ENCODE measurements at places on chromosomes 12 and 14. TPM values are rescaled to one million over a fixed set of nuclear protein-coding genes. Genes with fewer than 3 reads are reported as not detected.

Gene TMTC2
- 5.1 TPM for total RNA-seq

Gene PRH1
- total RNA-seq: 9.7 TPM

Gene CCDC184
- total RNA-seq: 0.65 TPM

DNA sequence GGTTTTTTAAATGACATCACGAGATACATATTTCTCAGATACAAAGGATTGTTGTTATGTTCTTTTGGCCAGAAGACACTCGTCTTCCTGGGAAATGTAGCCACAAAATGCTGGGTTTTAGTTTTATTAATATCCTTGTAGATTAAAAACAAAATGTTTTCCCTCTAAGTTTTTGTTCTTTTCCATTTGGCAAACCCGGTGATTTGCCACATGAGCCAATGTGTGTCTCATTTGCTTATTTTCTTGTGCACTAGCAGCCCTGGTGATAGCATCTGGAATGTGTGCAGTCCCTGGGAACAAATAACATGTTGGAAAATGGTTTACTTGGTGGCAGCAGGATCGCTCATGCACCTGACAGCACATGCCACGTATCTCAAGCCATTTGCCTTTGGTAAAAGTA, 61.0 kb downstream of the HMGA2 start:
- peaks cover 23% of the 10 kb centered on the region for H3K27me3 ChIP-seq
- no peak overlapping the region for H3K4me3 ChIP-seq
- no peaks in the 10 kb centered on the region for H3K36me3 ChIP-seq
- H3K4me1 ChIP-seq: no peaks in the 10 kb centered on the region

GRCh38 chr12:54521293-54522060, 23.9 kb downstream of the NCKAP1L start:
- H3K27me3 ChIP-seq: no peaks in the 10 kb centered on the region
- H3K4me1 ChIP-seq: peaks cover 14% of the 10 kb centered on the region
- no peak overlapping the region for H3K4me3 ChIP-seq
- no peak overlapping the region for H3K27ac ChIP-seq
- H3K36me3 ChIP-seq: peaks cover 94% of the 10 kb centered on the region
- no peak for DNase-seq

- peaks cover 28% of the 10 kb centered on the region for H3K4me1 ChIP-seq
- H3K27me3 ChIP-seq: peaks cover 50% of the 10 kb centered on the region
- H3K4me3 ChIP-seq: peak overlapping the region; percentile 33
- no peak for DNase-seq
- H3K27ac ChIP-seq: no peak overlapping the region
These were observed 687 bp downstream of the ASIC1 start for GRCh38 chr12:50057896-50058670.

DNA sequence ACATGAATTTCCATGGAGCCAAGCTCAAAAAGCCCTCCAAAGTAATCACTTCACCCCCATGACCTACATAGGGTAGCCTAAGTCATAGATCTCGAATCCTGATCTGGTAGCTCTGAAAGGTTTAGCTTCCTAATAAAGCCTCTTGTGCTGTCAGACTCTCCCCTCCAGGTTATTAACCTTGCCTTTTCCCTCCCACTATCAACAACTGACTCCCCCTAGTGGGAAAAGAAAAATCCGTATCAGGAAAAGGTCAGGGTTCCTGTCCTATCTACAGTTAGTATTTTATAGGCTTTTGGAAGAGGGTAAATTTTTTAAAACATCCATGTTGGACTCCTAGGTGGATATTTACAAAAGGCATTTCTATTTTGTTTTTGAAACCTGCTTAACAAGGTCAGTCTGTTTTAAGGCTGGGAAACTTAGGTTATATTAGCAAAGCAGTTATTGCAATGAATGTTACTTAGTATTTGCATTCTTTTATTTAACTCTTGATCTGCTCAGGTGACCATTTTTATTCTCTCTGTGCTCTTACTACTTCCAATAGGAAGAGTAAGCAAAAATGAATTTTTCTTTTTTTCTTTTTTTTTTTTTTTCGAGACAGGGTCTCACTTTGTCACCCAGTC, 8.0 kb downstream of the YY1 start:
- H3K4me3 ChIP-seq: no peak overlapping the region
- no peaks in the 10 kb centered on the region for H3K27me3 ChIP-seq
- DNase-seq: no peak
- no peak overlapping the region for H3K27ac ChIP-seq
- H3K4me1 ChIP-seq: peaks cover 63% of the 10 kb centered on the region

DNA sequence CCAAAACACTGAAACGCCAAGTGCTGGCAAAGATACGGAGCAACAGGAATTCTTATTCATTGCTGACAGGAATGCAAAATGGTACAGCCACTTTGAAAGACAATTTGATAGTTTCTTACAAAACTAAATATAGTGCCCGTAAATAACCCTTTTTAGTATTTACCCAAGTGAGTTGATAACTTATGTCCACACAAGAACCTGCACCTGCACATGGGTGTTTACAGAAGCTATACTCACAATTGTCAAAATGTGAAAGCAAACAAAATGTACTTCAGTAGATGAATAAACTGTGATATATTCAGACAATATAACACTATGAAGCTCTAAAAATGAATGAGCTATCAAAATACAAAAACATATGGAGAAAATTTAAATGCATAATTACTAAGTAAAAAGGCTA, 86.6 kb downstream of the ATXN7L3B start:
- no peaks in the 10 kb centered on the region for H3K27me3 ChIP-seq
- no peak overlapping the region for H3K4me3 ChIP-seq
- no peaks in the 10 kb centered on the region for H3K36me3 ChIP-seq
- no peak for DNase-seq
- H3K4me1 ChIP-seq: no peaks in the 10 kb centered on the region
- no peak overlapping the region for H3K27ac ChIP-seq

- H3K36me3 ChIP-seq: no peaks in the 10 kb centered on the region
- peaks cover 3% of the 10 kb centered on the region for H3K4me1 ChIP-seq
- DNase-seq: peak; percentile 49
- no peak overlapping the region for H3K27ac ChIP-seq
- no peaks in the 10 kb centered on the region for H3K27me3 ChIP-seq
These were observed 133.7 kb downstream of the AEBP2 start for GRCh38 chr12:19572920-19573558.
